DMS153 (cell line): ENCODE measurements at places on chromosomes 3 and 15.

DNA sequence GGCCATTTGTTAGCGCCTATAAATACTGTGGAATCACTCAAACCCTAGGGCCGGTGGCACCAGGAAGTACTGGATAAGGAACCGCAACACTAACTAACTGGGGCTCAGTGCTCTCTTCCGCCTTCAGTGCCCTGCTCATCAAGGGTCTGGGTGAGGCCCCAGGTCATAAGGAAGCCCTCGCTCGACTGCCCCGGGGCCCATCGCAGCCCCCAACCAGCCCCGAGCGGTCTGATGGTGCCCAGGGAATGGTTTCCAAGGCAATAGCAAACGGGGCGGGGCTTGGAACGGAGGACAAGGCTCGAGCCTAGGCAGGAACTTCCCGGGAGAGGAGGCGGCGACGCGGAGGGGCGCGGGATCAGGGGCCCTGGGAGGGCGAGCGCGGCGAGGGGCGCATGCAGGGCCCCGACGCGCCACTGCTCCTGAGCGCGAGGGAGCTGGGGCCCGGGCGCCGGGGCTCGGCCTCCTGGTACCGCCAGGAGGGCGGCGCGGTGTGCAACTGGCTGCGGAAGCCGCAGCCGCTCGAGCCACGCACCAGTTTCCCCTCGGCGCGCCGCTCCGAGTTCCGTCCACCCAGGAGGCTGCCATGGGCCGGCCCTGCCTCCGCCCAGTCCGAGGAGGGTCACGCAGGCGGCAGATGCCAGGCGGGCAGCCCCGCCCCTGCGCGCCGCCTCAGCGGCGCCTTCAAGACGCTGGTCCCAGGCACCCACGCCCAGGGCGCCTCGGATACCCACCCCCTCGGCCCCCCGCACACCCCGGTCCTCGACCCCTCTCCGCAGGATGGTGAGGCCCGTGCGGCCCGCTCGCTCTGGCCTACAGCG is at the start of gene TTLL3:
TSS of gene TTLL3 (plus strand) at position 648 of the 818 bp plus-strand sequence. CDS start 400 bp downstream, outside the sequence.
- no peak for DNase-seq

GRCh38 chr15:38197553-38197952 is 55.1 kb upstream of the SPRED1 start:
- DNase-seq: no peak

DNA sequence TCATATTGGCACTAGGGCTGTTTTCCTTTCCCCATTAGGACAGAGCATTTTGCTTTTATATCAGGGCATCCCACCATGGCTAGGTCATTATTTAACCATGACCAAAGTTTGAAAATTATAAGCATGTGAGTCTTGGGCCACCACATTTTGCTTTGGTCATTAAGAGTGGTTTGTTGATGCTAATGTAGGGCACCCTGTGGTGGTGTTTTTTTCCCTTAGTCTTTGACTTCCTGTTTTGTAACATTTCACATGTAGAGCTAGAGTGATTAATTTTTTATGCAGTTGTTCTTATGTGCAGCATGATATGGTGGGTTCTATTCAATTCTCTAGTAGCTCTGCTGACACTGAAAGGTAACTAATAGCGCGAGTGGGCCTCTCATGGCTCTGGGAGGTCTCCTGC is 249.6 kb upstream of the ROBO1 start:
- no peak for DNase-seq

GRCh38 chr3:192435241-192435640 is 292.1 kb downstream of the FGF12 start:
- no peak for DNase-seq

DNA sequence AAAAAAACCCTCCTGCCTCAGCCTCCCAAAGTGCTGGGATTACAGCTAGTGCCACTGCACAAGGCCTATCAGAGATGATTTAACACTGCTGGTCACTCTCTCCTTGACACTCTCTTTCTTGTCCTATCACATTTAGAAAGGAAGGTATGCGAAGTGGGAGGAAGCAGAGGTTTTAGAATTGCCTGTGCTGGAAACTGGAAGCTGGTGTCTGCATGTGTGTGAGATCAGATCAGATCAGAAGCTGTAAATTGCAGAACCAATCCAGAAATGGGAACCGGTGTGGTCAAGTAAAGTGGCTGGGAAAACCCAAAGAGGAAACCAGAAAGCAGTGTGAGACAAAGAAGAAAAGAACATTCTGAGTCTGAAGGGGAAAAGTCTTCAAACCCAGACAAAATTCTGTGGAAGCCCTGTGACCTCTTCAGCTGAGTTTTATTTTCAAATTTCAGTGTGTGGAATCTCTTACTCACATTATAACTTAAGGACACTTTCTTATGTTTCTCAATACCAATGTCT is 2.8 kb downstream of the EFHB start:
- no peak for DNase-seq

- DNase-seq: no peak
These were observed 322.1 kb downstream of the PYDC2 start for GRCh38 chr3:191783024-191783423.

DNA sequence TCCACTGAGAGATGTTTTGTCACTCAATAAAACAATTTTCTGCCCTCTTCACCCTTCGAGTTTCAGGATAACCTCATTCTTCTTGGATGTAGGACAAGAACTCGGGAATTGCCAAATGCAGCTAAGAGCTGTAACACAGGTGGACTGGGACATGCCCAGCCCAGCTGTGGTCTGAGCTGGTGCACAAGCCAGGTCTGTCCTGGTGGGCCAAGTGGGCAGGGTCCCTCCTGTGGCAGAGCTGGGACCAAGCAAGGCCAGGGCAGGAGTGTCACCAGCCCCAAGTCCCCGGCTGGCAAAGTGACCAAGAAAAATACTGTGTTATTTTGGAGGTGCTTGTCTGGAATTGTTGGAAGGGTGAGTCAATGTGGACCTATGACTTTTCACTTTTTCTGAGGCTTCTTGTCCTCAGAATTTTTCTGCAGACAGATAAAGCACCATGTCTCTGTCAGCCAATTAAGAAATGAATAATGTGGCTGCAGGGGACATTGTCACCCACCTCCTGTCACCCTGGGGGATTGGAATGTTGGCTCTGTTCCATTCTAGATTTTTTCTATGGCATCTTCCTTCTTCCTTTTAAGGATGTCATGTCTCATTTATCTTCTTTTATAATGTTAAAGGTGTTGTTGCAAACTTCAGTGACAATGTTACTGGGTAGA is 645.2 kb upstream of the EPHA6 start:
- DNase-seq: no peak

GRCh38 chr15:78107471-78107870 is 15.1 kb downstream of the SH2D7 start:
- DNase-seq: no peak

GRCh38 chr3:23096041-23096440 is 107.1 kb upstream of the UBE2E2 start:
- DNase-seq: no peak

DNA sequence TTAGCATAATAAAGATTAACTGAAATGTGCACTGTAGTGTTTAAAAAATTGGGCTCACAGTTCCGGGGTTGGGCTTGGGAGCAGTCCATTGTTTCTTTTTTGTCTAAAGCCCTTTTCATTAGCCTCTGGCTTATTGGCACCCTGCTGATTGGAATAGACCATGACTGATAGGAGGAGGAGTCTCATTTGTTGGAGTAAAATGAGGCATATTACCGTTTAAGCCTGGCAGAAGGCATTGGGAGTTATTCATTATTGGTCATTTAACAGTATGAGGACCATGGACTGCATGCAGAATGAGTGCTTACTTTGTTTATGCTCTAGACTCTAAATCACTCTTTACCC is 139.0 kb upstream of the CGNL1 start:
- no peak for DNase-seq

DNA sequence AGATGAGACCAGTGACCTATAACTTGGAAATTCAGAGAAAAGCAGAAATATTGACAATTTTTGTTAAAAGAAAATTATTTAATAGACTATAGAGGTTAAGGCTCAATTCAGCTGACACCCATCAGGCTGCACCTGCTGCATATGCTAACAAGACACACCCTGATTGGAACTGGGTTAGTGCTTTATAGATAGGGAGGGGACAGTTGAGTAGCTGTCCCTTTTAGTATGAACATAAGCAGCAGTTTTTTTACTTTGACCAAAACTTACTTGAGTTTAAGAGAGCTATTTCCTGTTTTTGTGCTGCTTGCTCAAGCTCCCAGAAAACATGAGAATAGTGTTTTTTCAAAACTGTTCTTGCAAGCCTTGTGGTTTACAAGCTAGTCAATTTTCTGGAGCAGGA is 292.6 kb downstream of the LRRC3B start:
- no peak for DNase-seq

DNA sequence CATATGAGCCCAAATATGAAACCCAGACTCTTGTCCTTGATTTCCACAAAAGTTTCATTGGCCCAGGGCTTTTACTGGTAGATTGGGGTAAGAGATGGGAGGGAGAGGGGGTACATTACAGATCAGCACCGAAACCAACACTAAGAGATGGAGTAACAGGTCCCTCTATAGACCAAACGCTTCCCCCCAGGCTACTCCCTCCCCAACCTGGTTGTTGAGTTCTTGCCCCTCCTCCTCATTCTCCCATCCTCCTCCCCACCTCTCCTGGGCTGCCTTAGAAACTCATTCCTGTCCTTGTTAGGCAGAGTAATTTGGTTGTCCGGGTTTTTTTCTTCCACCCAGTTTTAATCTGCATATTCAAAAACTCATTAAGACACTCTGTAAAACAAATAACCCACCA is 74.1 kb downstream of the MESD start:
- DNase-seq: no peak

- no peak for DNase-seq
These were observed 6.1 kb downstream of the SOX14 start for GRCh38 chr3:137770066-137770834.

DNA sequence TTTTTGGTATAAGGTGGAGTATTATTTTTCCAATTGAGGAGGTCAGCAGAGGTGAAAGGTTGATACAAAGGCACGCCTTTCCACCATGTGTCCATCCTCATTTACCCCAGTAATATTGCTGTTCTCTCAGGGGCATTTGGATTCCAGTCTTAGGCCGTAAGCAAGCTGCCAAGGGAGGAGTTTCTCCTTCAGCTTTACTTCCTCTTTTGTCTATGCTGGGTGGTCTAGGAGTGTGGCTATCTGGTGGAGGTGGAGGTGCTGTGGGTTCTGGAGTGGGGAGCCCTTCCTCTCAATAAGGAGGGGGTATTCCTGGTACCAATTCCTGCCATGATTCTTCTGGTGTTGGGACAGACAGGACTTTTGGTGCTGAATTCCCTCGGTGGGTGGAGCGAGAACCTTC is 340.6 kb downstream of the KCNH8 start:
- no peak for DNase-seq
